HS-5 (cell line): ENCODE measurements at places on chromosomes 1 and 21.

GRCh38 chr1:98112626-98113025 lies 191.8 kb upstream of the DPYD start:
- no peak for DNase-seq

GRCh38 chr1:119549719-119550132 lies 42.7 kb downstream of the HSD3B1 start:
- DNase-seq: no peak

- DNase-seq: no peak
These were observed 22.1 kb downstream of the ECHDC2 start for GRCh38 chr1:52899445-52899894.

GRCh38 chr1:53896635-53897229 lies 2.7 kb downstream of the DIO1 start:
- DNase-seq: peak; percentile 53

DNA sequence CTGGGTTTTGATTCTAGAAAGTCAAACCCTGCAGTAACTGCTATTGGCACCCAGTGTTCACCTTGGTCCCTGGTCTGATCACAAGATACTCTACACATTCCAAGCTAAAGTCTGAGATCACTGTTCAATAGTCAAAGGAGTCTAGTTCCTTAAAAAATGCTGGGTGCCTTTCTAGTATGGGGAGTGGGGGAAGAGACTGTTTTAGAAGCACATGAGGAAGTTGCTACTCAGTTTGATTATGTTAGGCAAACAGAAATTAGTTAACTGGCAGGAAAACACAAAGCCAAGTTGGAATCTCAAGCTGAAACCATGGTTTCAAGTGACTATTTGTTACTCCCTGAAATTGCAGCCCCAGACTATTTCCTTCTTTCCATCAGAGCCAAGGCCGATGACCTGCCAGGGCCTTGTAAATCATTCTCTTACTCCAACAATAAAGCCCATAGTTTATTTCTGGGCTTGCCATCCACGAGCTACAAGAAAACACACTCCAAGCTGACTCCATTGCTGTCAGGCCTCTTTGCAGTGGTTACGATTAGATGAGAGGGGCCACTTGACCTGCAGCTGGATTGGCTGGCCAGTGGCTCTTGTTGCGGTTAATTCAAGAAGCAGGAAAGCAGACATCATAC lies 21.1 kb upstream of the VTCN1 start:
- DNase-seq: no peak

DNA sequence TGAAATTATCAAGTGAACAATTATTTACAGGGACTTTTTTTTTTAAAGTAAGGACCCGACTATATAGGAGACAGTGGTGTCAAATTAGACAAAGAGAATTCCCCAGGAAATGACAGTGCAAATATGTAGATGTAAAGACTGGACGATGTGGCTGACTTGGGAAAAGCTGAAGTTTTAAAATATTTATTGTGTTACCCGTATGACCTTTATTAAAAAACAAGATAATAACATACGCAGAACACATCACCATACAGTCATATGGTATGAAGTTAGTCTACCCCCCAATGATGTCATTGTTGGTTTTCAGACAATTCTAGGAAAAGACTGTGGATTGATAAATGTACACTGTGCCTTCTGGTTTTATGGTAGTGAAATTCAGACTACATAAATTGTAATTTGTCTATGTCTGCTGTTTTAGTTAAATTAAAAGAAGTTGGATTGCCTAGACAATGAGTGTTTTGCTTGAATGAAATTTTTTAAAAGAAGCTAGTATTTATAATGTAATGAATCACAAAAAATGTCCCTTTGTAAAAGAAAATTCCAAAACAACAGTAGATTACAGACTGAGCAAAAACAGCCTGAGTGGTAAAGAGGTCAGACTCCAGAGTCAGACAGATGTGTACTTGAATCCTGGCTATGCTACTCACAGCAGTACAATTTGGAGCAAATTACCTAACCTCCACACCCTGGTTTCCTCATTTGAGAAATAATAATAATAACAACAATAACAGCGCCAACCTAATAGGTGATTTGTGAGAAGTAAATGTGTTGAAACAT lies 15.5 kb upstream of the PDC start:
- DNase-seq: no peak

DNA sequence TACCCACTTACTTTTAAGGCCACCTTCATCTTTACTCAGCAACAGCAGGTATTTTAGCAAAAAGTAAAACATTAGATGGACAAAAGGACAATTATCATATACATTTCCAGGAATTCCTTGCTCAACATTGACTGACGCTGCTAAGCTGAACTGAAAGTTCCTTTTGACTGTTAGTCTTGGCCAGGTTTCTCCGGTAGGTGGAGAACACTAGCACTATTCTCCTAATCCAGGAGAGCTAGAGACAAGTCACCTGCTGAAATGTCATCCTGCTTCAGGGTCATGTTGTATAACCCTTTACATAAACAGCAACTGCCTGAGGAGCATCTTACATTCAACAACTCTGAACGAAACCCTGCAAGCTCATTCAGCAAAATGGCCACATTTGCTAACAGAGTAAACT lies 109.0 kb upstream of the ESRRG start:
- DNase-seq: no peak

- peak; percentile 53 for DNase-seq
These were observed 301.7 kb upstream of the KAZN start for GRCh38 chr1:14296795-14297194.

GRCh38 chr1:184480736-184481135 lies 93.9 kb downstream of the C1orf21 start:
- DNase-seq: no peak

DNA sequence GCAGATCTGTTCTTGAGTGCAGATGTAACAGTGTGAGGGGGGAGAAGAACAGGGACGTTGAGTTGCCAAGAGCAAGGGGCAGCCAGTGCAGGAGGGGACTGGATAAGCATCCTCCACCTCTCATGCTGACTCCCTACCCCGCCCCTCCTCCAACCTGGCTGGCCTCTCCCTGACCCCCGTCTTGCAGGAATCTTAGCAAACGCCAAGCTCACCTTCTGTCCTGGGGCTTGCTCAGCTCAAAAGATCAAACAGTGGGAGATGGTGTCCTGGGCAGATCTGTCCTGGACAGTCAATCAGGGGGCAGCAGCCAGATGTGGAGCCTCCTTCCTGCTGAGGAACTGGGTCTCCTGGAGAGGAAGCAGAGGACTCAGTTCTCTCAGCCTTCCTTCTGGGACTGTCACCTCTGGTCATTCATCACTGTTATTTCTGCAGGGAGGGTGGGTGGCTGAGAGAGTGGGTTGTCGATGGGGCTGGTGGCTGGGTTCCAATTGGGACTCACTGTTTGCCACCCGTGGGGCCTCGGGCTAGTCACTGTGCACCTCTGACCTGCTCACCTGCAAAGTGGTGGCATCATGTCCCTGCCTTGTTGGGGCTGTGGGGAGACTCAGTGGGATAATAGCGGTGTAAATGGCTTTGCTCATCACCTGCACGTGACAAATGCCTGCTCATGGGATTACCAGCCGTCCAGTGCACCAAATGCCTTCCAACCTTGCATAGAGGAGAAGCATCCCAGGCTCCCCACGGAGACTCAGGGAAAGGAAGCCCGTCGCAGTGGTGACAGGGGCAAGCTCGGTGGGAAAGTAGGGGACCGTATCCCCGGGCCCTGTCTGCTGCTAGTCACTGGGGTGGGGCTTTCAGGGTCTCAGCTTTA lies 154.4 kb downstream of the PTPRU start:
- no peak for DNase-seq

DNA sequence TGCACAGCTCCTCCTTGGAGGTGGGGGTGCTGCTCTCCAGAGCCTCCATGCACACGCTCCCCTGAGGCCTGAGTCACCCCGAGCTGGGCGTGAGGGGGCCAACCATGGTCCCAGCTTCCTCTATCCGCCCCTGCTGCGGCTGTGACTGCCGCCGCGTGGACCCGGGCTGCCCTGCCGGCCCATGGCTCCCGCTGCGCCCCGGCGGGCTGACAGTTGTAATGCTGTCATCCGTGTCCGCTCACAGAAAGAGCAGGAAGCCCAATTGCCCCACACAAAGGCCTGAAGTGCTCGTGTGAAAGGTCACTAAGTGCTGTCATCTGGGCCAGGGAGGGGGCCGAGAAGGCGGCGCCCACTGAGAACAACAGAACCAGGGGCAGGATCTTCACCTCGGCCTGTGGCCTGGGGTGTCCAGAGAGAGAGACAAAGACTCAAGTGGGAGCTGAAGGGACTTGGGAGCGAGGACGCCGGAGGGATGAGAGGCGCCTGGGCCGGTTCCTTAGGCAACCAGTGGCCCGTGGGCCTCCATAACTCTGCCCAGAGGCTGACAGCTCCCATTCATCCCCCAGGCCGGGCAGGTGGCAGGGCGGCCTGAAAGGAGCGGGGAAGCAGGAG lies 31.5 kb downstream of the OLIG1 start:
- DNase-seq: no peak

GRCh38 chr1:15685820-15686219 lies 1.7 kb downstream of the PLEKHM2 start:
- DNase-seq: no peak

- no peak for DNase-seq
These were observed 89.6 kb downstream of the NFIA start for GRCh38 chr1:61171974-61172373.

- DNase-seq: no peak
These were observed 282.8 kb downstream of the ZNF648 start for GRCh38 chr1:181778640-181779260.

GRCh38 chr1:186793582-186793927 lies 35.2 kb upstream of the PLA2G4A start:
- no peak for DNase-seq

GRCh38 chr1:74388855-74389254 lies 123.6 kb downstream of the LRRC53 start:
- DNase-seq: no peak

GRCh38 chr1:115261496-115261895 lies 76.6 kb downstream of the NGF start:
- DNase-seq: no peak

GRCh38 chr21:37532868-37533780 lies 166.6 kb downstream of the DYRK1A start:
- no peak for DNase-seq

- DNase-seq: no peak
These were observed 255.4 kb downstream of the RGS7 start for GRCh38 chr1:241101622-241102021.

GRCh38 chr1:186139701-186140100 lies 235.4 kb downstream of the TPR start:
- DNase-seq: no peak

- no peak for DNase-seq
These were observed 436.4 kb downstream of the PTBP2 start for GRCh38 chr1:97157991-97158390.

GRCh38 chr1:224726441-224727182 lies 110.5 kb downstream of the CNIH3 start:
- DNase-seq: peak; percentile 79
